IMR-90 (cell line): ENCODE measurements at places on chromosomes 7 and 10. TPM values are rescaled to one million over a fixed set of nuclear protein-coding genes. Genes with fewer than 3 reads are reported as not detected.

Gene OR6V1
- not detected in 2 replicates for polyA plus RNA-seq

Gene OLAH
- polyA plus RNA-seq = not detected in 2 replicates

Gene AOAH
- polyA plus RNA-seq = not detected in 2 replicates

Gene ZP3
- 0.42 and 0.67 TPM in 2 replicates for polyA plus RNA-seq

Gene PIK3AP1
- 0.14 TPM in 1 of 2 replicates, not detected in the other for polyA plus RNA-seq

Gene ACHE
- polyA plus RNA-seq = 0.41 and 0.65 TPM in 2 replicates

Gene SMARCD3
- polyA plus RNA-seq = 43.8 and 48.5 TPM in 2 replicates

Gene ACSM6
- not detected in 2 replicates for polyA plus RNA-seq

Gene NANOS1
- polyA plus RNA-seq = 0.12 and 0.19 TPM in 2 replicates

Gene RGS10
- 77.0 and 89.7 TPM in 2 replicates for polyA plus RNA-seq

Gene DDC
- polyA plus RNA-seq = not detected in 2 replicates

Gene ZNF398
- 5.7 and 6.2 TPM in 2 replicates for polyA plus RNA-seq

Gene LMTK2
- polyA plus RNA-seq = 4.2 and 4.4 TPM in 2 replicates

Gene PNPLA8
- 6.1 and 7.0 TPM in 2 replicates for polyA plus RNA-seq

Gene TEX47
- polyA plus RNA-seq = not detected in 2 replicates

Gene GBF1
- polyA plus RNA-seq = 38.0 and 40.1 TPM in 2 replicates

Gene ANKRD61
- polyA plus RNA-seq = 0.17 and 0.32 TPM in 2 replicates

Gene DCLRE1A
- 2.6 and 3.1 TPM in 2 replicates for polyA plus RNA-seq

Gene RGR
- polyA plus RNA-seq = not detected in 2 replicates

Gene CADPS2
- 0.10 and 0.14 TPM in 2 replicates for polyA plus RNA-seq

Gene SFRP5
- polyA plus RNA-seq = not detected in 2 replicates

Gene SPDYE9
- polyA plus RNA-seq = not detected in 2 replicates

Gene IFIT1
- polyA plus RNA-seq = 4.5 and 6.1 TPM in 2 replicates

Gene EBF3
- polyA plus RNA-seq = 0.60 and 0.70 TPM in 2 replicates
